RPMI8226 (cell line): ENCODE measurements at places on chromosomes 3 and 15.

- DNase-seq: no peak
Observed at GRCh38 chr15:73375012-73375411, 6.3 kb upstream of the HCN4 start.

DNA sequence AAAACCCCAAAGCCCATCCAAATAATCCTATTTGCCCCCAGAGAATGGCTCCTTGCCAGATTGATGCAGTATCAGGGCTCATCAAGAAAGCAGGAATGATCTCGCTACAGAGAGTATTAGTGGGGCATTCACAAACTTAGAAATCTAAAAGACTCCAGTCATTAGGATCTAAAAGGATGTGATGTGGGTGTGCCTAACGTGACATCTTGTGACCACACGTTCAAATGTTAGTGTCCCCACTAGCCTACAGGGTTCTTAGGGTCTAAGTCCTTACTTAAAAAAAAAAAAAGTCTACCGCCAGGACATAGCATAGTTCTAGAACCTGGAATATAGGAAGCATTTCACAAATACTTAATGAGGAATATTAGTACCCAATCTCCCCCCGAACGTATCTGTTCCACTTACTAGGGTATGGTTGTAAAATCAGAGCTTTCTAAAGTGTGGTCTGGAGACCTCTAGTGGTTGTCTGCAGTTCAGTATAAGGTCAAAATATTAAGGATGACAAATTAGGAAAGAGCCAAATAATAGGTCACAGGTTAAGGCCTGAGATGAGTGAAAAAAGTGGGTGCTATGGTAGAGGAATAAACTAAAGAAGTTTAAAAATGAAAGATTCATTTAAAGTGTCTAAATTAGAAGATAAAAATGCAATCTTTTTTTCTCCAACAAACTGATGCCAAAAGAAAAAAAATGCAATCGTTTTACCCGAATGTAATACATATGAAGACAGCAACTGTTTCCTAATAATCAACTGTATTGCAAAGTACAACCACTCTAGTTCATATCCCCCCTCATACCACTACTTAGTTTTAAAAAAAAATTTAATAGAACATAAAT lies 4.2 kb upstream of the CHRM5 start:
- DNase-seq: peak; percentile 18

- DNase-seq: no peak
Observed at GRCh38 chr3:64218746-64219145, 6.5 kb downstream of the PRICKLE2 start.

DNA sequence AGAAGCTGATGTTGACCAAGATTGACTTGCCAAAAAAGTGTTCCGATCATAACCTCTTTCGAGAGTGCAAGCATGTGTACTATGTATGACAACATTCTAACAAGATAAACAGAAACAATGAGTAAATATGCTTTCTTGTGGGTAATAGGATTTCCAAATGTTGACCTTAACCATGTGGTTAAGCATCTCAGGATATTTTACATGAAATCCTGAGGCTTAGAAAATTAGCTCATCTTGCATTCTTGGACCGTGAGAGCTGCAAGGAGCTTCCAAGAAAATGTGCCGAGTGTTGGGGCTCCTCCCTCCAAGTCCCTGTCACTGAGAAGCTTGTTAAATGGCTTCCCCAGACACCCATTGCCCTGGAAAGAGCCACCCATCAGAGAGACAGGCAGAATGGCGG lies 50.1 kb downstream of the C3orf20 start:
- DNase-seq: no peak

- DNase-seq: no peak
Observed at GRCh38 chr3:163776743-163777142, 1301.6 kb downstream of the SI start.

DNA sequence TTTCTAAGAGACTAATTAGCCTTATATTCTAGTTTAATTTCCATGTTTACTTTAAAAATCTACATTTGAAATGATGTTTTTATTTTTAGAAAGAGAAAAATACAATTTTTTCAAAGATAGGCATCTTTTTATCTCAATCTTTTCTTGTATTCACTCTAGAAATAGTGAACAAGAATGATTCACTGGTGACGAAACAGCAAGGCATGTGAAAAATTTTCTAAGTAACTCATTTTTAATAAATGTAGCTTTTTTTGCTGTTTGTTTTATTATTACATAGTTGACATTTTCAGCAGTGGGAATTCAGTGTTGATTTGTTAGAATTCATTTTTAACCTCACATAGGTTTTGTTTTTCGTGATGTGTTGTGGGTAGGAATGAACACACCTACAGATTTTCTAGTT lies 1226.4 kb downstream of the NSUN3 start:
- DNase-seq: no peak

GRCh38 chr15:56207711-56208110 lies 36.0 kb downstream of the RFX7 start:
- no peak for DNase-seq

GRCh38 chr3:13021141-13022114 lies 51.8 kb downstream of the IQSEC1 start:
- no peak for DNase-seq

DNA sequence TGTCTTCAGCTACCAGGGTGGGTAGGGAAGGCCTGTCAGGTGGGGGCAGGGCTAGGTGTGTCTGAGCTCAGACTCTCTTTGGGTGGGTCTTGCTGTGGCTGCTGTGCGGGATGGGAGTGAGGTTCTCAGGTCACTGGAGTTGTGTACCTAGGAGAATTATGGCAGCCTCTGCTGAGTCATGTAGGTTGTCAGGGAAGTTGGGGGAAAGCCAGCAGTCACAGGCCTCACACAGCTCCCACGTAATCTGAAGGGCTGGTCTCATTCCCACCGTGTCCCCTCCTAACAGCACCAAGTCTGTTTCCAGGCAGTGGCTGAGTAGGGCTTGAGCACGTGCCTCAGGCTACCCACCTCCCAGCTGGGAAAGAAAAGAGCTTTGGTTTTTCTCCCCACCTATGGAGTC lies 67.0 kb downstream of the CHCHD4 start:
- DNase-seq: no peak

- peak; percentile 70 for DNase-seq
Observed at GRCh38 chr3:191296041-191296541, 33.1 kb upstream of the CCDC50 start.

DNA sequence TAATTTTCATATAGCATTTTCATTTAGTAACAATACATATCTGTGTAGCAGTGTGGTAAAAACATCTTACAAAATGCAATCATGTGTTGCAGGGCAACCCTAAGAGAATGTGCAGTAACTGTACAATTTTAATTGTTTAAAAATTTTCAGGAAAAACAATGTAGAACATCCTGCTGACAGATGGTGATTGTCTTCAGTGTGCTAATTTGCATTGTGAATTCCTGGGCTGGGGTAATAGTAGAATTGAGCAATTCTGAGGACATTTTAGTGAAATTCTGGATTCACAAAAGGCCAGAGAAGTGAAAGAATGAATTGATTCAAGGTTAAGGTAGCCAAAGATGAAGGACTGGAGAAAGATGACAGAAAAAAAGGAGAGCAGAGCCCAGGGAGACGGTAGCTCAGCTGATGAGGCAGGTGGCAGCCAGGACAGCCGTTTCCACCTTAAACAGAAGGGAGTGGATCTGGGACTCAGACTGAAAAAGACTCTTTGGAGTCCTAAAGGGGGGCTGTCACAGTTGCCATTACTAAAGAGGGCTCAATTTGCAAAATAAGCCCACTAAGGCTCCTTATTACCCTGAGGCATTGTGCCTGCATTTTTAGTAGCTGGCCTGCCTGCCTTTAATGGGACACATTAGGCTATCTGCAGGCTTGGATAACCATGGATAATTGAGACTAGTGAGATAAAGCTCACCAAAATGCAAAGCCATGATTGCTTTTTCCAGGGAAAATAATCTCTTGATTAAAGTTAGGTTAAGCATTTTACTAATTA lies 8.6 kb downstream of the MAP3K13 start:
- DNase-seq: no peak
